ENCODE measurements at places on chromosomes 1 and 21. TPM values are rescaled to one million over a fixed set of nuclear protein-coding genes. Genes with fewer than 3 reads are reported as not detected.

PLPPR5 gene
- not detected for total RNA-seq

OPRD1 gene
- total RNA-seq = not detected

S100A10 gene
- total RNA-seq = 47.0 TPM

CYP4Z1 gene
- total RNA-seq = 1.1 TPM

AGMAT gene
- total RNA-seq = 0.21 TPM

HHAT gene
- 4.6 TPM for total RNA-seq

KIF14 gene
- 1.3 TPM for total RNA-seq
